ENCODE measurements at places on chromosomes 5 and 9.

DNA sequence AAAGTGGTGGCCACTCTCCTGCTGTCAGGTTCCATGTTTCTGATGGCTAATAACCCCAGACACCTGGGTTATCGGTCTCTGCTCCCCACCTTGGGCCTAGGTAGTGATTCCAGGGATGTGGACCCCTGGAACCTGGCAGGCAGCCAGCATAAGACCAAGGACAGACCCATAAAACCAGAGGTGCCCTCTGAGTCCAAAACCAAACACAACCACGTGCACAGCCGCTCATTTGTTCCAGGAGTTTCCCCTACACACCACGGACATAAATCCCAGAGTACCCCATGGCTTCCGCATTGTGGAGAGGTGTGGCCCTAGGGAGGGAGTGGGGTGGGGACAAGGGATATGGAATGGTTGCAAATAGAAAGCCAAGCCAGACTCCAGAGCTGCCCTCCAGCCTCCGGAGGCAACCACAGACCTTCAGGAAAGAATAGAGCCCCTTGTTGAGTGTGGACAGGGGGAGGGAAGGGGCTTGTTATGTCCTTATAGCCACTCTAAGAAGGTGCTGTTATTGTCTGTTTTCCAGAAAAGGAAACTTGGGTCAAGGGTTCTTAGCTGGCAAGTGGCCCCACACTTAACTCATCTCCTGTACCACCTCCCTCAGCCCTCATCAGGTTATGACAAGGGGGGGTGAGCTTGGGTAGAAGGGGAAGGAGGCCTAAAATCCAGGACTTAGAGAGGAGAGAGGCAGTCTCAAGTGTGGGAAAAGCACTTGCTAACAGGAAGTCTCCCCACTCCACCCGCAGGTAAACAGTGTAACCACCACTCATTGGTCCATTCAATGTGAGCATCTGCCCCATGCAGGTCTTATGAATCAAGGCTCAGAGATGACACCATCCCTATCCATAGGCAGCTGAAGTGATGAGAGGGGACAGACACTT lies 23.6 kb upstream of the CYSTM1 start:
- no peak for DNase-seq

DNA sequence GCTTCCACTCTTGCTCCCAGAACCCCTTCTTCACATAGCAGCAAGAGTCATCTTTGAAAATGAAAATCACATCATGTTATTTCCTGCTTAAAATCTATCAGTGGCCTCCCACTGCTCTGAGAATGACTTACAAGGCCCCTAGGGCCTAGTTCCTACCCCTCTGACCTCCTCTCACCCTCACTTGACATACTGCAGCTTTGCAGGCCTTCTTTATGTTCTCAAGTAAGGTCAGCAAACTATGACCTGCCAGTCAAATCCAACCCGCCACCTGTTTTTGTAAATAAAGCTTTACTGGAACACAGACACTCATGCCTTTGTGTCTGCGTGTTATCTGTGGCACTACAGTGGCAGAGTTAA lies 185.7 kb downstream of the NR3C1 start:
- no peak for DNase-seq

DNA sequence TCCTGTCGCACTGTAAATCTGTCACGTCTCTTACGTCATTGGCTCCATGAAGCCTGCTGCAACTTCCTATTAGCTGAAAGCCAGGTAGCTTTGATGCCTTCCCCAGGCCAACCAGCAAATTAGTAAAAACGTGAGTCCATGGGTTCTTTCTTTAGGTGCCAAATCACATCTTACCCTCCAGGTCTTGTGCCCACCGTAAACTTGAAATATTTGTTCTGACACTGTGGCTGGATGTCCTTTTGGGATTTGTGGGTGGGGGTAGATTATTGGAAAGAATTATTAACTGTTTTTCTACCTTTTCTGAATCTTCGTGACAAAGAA lies 172.8 kb downstream of the NR3C1 start:
- no peak for DNase-seq

DNA sequence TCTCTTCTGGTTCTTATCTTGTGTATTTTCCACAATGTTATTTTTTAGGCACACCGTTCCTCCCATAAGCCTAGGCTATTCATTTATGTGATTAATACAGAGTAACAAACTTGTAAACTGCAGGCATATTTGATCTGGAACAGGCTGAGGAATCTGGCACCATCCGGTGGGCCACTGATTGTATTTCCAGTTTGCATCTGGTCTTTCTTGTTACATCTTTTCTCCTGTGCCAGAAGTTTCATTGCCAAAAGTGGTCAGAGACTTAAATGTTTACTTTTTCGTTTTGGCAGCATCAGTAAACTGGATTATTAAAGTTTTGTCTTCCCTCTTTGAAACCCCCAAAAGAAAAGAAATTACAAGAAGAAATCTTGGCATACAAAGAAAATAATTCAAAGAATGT lies 17.9 kb upstream of the ZCCHC7 start:
- DNase-seq = no peak

DNA sequence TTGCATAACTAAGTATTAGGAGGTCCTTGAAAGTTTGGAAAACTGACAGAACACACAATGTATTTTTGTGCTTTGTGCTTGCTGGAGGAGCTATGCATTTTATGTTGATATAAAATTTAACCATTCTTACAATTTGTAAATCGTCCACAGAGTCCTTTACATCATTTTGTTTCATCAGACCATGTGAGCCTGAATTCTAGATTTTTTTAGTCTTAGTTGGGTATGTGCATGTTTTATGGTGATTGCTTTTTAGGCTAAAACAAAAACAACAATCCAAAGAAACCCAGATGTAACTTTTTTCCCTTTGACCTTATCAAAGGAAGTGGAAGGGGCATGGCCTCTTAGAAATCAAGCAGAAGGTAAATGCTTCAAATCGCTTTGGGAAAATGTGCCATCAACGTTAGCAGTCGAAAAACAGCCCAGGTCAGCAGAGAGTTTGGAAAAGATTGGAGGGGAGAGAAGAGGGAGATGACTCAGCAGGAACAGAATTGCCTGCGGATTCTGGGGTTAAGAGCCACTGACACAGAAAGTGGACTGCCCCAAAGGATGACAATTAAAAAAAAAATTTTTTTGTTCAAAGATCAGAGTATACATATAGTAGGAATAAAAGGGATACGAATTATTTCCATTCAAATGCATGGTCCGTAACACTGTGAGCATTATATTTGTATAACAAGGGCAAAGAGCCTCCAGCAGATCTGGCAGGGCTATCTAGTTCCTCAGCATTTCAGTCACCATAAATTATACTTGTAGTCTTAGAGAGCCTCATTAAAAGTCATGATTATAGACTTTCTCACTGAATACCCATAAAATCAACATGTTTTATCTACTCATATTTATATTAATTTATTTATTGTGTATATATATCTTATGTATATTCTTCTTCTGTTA lies 253.5 kb upstream of the HAPLN1 start:
- no peak for DNase-seq

GRCh38 chr5:95760273-95761191 lies 29.4 kb downstream of the RHOBTB3 start:
- no peak for DNase-seq

DNA sequence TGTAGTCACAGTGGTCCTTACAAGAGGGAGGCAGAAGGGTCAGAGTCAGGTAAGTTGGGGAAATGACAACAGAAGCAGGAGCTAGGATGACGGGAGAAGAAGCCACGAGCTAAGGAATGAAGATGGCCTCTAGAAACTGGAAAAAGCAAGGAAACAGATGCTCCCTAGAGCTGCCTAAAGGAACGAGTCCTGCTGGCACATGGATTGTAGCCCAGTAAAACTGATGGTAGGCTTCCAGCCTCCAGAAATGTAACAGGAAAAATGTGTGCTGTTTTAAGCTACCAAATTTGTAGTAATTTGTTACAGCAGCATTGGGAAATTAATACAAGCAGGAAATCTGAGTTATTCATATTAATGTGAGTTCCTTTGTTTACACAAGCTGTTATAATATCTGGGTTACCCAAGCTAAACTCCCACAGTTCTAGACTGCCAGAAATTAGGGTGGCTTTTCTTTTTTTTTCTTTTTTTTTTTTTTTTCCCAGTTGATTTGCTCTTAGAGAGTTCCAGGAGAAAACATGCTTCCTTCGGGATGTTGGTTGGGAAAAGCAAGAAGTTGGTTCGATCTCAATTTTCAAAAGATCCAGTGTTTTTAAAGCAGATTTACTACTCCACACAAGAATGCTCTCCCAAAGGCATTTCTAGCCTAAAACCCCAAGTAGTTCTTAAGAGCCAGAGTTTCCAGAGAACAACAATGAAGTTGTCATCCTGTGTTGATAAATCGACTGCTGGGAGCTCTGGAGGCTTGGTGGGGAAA lies 400.0 kb upstream of the SLC24A2 start:
- DNase-seq = no peak

- DNase-seq = no peak
Measured at GRCh38 chr9:72880821-72881220, 72.0 kb downstream of the ALDH1A1 start.
